ENCODE measurements at places on chromosomes 3 and 15.
A peak's percentile ranks its signal among the peaks of the same experiment; 100 is the strongest.

DNA sequence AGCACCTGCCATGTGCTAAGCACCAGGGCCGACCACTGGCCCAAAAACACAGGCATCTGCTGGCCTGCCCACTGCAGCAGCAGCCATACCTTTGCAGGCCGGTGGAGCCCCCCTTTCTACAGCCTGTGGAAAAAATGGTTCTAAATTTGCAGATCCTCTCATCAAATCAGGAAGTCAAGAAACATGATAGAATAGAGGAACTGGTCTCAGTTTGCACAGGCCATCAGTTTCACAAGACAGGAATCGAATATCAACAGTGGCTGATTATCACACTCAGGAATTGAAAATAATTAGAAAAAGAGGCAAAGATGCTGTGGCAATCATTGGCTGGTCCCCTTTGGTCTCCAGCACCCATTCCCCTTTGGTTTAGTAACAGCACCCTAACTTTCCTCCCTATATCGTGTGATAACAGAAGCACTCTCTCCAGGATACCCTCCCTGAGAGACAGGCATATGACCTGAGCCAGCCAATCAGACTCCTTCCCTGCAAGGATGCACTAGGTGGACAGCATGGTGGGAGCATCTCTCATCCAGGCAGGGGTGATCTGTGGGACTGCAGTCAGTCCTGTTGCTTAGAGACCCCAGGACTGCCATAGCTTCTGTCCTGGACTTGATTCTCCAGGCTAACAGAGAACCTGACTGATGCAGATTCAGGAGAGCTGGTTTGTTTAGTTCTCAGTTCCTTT, 3.5 kb upstream of the PAK6 start:
- DNase-seq: no peak

GRCh38 chr3:127693336-127693843, 20.6 kb downstream of the ABTB1 start:
- DNase-seq: no peak

DNA sequence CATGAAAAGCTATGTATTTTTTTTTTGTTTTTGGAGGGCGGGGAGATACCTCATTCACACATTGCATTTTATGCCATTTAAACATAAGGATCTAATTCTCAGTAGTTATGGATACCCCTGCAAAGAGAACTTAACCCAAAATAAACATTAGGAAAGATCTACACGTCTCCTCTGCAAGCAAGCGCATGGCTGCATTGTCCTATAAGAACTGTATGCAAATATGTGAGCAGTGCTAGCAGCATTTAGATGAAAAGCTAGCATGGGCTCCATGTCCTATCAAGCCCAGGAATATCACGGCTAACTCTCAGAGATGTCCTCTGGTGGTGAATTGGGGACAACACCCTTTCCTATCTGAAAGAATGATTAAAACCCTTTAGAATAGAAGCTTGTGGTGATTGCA, 292.8 kb downstream of the MEX3B start:
- DNase-seq: no peak

GRCh38 chr3:56677286-56677685, 5.8 kb downstream of the TASOR start:
- DNase-seq: no peak

GRCh38 chr3:77780278-77780996, 740.5 kb downstream of the ROBO2 start:
- no peak for DNase-seq

DNA sequence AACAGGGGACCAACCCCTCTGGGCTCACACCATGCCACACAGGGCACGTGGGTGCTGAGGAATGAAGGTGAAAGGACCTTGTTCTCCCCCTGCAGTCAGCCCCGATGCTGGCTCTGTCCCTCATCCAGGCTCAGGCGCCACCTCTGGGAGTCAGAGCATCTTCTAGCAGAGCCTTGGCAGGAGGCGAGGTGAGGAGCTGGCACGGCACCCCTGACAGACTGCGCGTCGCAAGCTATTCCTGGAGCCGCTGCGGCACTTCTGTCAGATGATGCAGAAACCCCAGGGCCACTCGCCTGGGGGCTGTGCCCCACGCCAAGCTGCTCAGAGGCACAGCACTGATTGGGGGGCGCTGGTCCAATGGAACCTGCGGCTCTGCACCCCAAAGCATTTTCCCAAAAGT, 62.0 kb downstream of the MGLL start:
- DNase-seq: no peak

DNA sequence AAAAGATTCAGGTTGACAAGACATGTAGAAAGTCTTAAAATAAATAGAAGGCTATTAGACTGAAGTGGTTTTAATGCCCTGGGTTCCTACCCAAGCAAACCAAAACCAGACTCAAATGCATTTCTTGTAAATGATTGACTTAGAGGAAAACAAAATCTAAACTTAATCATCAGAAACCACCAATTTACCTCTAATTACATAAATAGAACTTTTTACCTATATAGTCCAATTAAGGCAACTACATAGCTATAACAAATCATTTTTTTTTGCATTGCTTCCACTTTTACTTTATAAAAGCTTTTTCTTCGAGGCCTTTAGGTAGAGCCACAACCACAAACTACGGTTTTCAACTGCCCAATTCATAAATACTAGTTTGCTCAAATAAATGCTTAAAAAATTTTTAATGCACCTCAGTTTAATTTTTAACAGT, 231.3 kb upstream of the ARHGEF26 start:
- no peak for DNase-seq

DNA sequence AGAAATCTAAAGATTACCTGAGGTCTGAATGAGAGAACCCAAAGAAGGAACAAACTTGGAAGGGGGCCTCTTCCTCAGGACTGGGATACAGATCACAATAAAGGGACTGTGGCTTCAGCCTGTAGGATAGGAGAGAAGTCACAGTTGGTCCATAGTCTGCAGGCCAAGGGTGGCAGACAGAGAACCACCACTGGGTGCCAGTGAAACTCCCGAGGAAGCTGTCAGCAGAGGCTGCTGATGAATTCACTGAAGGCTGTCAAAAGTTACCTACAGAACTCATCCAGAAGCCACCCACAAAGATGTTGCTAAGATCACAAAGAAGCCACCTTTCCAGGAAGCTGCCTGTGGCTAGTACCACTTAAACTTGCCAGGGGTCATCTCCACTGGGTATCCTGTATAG, 78.5 kb downstream of the TMCO5A start:
- no peak for DNase-seq

- DNase-seq: no peak
These were observed 388.5 kb downstream of the VPS13C start for GRCh38 chr15:61671736-61672135.

- peak; percentile 66 for DNase-seq
These were observed 195.4 kb downstream of the OPA1 start for GRCh38 chr3:193788189-193788991.

- no peak for DNase-seq
These were observed 38.5 kb downstream of the IDH2 start for GRCh38 chr15:90063770-90064247.

DNA sequence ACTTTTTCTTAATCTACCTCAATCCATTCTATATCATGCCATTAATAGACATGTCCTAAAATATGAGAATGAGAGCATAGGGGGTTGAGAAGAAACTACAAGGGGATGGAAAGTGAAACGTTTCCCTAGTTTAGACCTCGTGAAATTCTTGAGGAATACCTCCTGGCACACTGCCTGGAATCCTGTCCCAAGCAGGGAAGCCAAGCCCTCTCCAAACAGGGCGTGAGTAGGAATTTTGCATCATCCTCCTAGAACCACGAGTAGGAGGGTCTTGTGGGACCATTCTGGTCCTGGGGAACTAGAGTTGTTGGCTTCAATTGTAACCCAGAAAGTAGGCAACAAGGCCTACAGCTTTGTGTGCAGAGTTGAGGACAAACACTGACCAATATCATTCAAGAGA, 19.6 kb upstream of the C3orf80 start:
- DNase-seq: no peak

DNA sequence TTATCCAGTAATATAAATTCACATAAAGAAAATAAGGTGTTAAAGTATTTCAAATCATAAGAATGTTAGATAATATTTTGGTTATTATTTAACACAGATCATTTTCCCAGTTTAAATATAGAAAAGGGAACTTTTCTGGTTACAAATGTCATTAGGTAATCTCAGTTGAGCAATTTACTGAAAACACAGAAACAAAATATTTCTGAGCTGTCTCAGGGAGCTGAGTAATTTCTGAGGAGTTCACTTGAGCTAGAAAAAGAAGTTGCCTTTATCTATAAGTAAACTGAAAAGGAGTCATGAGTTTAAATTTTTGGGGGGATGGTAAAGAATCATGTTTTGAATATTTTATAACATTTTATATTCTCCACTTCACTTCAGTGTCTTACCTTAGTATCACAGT, 855.4 kb upstream of the ARPP21 start:
- DNase-seq: no peak

DNA sequence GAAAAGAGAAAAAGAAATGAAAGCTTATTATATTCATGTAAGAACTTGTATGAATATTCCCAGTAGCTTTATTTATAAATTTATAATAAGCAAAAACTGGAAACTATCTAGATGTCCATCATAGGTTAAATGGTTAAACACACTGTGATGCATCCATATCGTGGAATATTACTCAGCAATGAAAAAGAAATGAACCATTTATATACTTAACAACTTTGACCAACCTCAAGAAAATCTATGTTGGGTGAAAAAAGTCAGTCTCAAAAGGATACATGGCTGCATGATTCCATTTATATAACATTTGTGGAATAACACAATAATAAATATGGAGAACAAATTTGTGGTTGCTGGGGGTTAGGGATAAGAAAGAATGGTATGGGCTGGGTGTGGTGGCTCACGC, 713.0 kb upstream of the SGO1 start:
- no peak for DNase-seq

- no peak for DNase-seq
These were observed 1.5 kb downstream of the CD80 start for GRCh38 chr3:119557877-119558269.

GRCh38 chr15:88834211-88834812, 31.1 kb downstream of the ACAN start:
- peak; percentile 11 for DNase-seq

DNA sequence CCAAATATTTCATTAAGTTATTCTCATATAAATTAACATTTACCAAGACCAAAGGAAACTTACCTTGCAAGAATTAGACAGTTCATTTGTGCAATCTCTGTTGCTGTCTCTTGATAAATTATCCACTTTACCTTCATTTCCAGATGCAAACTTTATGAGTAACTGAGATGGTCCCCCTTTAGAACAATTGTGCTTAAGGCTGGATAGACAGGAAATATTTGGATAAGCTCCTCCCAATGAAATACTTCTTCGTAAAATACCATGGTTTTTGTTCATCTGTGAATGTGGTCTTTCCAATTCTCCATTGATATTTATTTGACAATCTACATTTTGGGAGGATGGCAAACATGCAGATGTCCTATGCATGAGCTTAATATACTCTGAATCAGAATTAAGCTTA, 78.2 kb downstream of the NEDD4 start:
- DNase-seq: no peak

DNA sequence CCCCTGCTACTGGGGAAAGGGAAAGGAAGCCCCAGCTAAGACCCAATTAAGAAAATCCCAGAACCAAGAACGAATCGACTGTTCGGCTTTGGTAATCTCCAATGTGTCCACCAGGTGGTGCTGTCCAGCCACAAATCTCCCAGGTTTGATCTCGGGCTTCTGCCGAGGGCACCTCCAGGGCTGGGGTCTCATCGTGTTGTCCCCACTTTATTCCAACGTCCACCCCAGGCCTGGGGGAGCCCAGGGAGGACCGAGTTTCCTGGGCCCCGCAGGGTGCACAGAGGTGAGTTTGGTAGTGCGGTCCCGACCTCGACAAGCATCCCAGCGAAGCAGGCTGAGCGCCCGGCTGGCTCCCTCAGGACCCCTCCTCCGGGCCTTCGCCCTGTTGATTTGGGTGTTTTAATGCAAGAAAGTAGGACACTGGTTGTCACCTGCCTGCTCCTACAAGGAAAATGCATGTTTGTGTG, 185.1 kb downstream of the GOLGA6L6 start:
- no peak for DNase-seq

- DNase-seq: no peak
These were observed 3.5 kb downstream of the TF start for GRCh38 chr3:133749427-133750258.

DNA sequence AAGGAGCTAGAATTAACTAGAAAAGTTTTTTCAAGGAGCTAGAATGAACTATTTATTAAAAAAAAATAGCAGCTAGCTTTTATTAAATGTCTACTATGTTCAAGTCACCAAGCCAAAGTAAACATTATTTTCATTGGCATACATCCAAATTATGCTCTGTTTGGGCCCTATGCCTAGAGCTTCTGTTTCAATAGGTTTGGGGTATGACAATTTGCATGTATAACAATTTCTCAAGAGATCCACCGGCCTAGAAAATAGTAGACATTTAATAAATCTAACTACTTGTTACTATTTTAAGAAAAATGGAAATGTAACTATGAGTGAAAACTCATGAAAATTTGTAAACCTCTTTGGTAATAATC, 8.0 kb downstream of the GABRR3 start:
- DNase-seq: no peak

- DNase-seq: no peak
These were observed 8.9 kb downstream of the GPR149 start for GRCh38 chr3:154421083-154421482.

- DNase-seq: no peak
These were observed 66.1 kb downstream of the ATP10A start for GRCh38 chr15:25797035-25797434.

DNA sequence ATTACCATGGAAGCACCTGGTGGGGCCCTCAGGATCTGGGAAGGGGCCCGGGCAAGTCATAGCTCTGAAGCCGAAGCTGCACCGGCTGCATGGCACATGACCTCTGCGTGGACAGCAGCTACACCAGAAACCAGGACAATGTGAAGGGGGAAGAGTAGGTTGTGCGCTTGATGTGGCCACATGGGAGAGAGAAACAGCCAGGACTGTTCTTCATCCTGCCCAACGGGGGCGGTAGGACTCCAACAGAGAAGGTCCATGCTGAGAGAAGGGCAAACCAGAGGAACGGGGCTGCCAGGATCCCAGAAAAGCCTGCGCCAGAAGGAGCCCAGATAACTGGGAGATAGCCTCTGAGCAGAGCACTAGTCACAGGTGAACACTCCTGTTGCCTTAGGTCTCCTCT, 54.9 kb upstream of the PRR20G start:
- DNase-seq: no peak

DNA sequence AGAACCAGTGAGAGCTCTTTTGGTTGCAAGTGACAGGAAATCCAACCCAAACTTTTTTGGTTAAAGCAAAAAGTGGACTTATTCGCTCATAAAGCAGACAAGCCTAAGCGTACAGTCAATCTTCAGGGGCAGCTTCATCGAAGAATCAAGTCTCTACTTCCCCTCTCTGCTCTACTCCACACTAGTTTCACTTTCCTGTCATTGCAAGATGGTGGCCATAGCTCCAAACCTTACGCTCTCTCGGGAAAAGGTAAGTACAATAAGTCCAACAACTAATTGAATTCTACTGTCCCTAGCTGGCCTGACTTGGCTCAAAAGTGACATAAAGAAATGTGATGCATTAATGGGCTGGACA, 24.9 kb upstream of the ZNF710 start:
- DNase-seq: no peak

DNA sequence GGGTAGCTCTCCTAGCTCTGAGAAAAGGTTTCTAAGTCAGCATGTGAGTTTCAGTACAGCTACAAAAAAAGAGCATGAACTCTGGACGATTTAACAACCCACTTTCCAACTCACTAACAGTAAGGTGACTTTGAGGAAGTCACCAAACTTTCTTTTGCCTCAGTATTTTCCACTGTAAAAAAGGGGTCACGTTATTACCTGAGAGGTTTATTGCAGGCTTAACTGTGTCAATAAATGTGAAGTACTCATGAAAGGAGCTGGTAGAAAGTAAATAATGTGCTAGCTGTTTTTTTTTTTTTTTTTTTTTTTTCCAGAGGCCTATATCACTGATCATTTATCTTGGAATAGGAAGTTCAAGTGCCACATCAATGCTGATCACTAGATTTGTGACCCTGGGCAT, 89.3 kb downstream of the PLSCR2 start:
- no peak for DNase-seq

Data from H4 (cell line).